AG09309 (cell line): ENCODE measurements at places on chromosomes 2 and 18.

DNA sequence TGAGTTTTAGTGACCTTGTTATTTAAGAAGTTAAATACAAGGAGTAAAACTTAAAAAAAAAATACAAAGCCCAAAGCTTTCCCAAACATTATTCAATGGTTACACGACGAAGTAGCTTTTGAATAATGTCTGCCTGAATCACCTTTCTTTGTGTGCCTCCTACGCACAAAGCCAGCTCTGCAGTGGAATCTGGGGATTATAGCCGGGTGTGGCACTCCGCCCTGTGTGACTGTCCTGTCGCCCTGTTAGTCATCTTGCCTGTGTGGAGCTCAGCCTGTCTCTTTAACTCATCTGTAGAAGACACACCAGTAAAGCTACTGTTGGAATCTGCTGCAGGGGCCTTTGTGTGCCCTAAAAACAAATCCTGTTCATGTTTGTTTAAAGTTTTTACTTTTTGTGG, 79.4 kb upstream of the TCF7L1 start:
- DNase-seq: no peak

GRCh38 chr2:232365621-232366321, 12.8 kb upstream of the ALPP start:
- no peak for DNase-seq

DNA sequence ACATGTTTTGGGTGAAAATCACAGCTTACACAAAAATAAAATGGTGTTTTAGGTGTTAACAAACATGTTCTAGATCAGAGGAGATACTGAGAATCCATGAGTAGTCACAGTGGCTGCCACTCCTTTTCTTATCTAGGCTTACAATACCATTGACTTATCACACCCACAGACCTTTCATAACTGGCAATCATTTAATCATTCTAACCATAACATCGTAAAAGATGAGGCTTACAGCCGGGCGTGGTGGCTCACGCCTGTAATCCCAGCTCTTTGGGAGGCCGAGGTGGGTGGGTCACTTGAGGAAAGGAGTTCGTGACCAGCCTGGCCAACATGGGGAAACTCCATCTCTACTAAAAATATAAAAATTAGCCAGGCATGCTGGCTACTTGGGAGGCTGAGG, 18.8 kb upstream of the SERPINB5 start:
- no peak for DNase-seq

DNA sequence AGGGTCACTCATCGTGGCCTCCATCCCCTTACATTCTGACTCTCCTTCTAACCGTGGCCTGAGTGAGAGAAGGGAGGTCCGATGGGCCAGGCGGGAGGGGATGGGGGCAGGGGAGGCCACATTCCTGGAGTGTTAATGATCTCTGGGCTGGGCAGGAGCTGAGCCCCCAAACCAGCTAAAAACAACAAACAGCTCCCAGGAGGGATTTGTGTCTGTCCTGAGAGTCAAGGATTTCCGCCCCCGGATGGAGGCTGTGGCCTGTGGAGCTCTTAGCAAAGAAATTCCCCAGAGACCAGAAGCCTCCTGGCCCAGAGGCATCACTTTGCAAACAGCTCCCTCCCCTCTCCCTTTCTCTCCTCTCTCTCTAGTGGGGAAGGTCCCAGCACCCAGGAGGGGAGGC, 23.5 kb downstream of the EMX1 start:
- peak; percentile 20 for DNase-seq

DNA sequence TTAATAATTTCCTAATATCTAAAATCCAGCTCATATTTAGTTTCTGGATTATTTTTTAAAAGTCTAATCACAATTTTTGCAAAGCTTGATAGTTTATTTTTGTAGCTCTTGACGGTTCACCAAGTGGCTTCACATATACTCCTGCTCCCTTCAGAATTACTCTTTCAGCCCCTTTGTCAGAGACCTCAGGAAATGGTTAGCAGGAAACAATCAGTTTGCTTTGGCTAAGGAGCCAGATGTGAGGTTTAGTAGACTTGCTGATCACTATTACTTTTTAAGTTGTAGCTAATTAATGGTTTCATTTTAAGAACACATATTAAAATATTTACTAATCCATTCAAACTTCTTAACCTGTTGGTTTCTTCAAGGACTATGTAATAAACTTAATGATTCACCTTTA, 2.3 kb downstream of the RBBP8 start:
- DNase-seq: no peak

DNA sequence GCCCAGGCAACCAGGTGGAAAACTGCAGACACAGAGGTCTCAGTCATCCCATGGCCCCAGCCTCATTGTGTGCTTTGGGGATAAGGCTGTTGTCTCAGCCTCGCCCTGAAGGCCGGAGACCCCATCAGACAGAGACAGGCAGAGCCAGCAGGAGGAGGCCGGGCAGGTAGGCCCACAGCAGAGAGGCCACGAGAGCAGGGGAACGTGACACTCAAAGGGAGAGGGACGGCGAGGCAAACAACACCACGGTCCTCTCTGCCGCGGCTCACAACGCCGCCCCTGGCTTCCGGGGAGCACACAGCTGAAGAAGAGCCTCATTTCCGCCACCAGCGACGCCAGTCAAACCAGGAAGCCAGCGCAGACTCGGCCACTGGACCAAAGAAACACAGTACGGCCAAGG, 103.3 kb downstream of the ZNF516 start:
- DNase-seq: no peak

DNA sequence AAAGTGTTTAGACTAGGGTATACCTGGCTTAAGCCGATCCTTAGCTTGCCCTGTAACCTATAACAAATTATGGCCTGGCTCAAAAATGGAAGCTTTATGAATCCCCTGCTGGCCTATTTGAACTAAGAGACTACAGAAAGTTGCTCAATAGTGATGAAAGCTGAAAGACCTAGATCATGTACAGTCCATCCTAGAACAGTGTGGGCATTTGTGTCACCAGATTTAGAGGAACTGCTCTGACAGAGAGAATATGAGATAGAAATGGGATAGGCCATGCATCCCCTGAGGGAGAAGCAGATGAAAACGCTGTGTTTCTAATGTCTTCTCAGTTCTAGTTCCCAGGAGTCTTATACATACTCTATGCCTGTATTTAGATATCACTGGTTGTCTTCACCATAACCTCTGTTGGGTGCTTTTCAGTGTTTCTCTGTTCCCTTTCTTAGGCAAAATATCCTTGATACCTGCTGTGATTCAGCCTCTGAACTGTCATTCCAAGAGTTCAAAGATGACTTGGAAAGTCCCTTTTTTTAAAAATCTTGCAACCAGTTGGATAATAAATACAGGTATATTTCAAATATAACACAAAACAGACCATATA, 246.9 kb upstream of the SLC39A10 start:
- DNase-seq: no peak

- DNase-seq: peak; percentile 66
Observed at GRCh38 chr2:159615367-159616285, 722 bp downstream of the BAZ2B start.

DNA sequence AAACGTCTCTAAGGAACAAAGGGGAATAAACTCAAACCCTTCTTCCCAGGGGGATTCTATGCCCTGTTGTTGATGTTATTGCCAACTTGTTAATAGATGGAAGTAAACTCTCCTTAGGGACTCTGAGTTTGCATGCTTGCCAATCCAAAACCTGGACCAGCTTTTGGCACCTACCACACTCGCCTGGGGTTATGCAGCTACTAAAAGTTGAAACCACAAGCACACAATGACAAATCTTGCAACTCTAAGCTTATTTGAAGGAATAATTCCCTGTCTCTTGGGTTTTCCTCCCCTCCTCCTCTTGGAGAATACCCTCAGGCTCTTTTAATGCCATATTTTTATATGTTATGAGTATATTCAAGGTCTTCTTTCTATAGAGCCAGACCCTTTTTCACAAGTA, 484.1 kb downstream of the FBXO15 start:
- DNase-seq: no peak

DNA sequence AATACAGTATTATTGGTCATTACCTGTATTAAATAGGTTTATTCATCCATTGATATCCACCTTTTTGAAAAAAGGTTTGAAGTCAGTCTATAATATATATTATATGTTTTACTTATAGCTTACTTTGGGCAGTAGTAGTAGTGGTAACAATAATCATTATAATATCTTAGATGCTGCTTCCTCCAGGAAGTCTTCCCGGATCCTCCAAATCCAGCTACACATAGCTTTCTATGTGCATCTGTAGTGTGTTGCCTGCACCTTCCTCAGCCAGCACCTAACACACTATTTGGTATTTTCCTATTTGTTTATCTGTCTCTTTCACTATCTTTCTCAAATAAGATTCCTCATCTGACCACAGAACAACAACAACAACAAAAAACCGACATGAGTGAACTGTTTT, 81.0 kb downstream of the PRKCE start:
- no peak for DNase-seq

- DNase-seq: no peak
Observed at GRCh38 chr2:61419570-61419969, 51.3 kb downstream of the USP34 start.

GRCh38 chr2:121969166-121969565, 213.7 kb downstream of the TSN start:
- no peak for DNase-seq

DNA sequence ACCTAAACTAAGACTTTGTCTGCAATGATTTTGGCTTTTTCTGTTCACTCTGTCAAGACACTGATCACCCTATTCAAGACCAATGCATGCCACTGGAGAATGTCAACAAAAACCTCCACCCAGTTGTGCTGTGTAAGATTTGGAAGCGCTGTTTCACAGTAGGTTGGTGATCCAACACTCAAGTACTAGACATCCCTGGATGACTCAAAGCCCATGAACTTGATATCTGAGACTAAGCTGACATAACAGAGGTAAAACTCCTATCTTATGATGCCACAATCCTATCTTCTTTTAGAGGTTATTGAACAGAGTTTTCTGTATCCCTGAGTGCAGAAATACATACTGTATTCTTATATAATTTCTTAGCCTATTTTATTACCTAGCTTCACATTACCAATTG, 251.3 kb upstream of the ETAA1 start:
- no peak for DNase-seq

GRCh38 chr18:47262301-47263149, 11.1 kb upstream of the SKOR2 start:
- DNase-seq: no peak

DNA sequence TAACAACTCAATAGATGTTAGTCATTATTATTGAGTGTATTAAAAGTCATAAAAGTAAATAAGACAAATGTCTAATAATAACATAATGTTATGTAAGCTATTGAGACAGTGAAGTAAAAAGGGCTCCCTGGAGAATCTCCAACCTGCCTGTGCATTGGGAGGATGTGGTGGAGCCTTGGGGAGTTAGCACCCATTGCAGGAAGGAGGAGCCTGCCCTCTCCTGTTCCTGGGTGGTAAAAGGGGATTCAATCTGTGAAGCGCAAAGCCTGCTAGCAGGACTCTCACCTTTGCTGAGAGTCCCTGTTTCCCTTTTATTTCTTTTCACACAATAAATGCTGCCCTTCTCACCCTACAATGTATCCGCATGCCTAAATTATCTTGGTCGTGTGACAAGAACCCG, 206.1 kb downstream of the RAB3GAP1 start:
- DNase-seq: no peak

- no peak for DNase-seq
Observed at GRCh38 chr18:370751-371608, 103.1 kb upstream of the THOC1 start.

DNA sequence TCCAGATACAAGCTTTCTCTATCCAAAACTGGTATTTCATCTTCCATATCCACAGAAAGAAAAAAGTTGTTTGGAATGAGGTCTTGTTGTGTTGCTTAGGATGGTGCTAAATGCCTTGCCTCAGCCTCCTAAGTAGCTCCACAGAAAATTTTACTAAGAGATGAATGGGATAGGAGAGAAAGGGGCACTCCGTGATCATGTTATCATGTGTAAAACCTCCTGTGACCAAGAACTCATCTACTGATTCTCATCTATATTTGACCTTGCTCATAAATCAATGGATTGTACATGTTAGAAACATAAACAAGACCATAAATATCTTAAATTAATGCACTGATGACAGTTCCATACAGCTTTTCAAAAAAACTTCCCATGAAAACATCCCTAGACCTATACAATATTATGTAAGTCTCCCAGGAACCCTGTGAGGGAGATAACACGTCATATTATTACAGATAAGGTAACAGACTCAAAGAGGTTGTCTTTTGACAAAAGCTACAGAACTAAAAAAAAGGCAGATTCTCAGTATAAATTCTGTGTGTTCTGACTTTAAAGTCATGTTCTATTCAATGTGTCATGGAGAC, 29.3 kb upstream of the KYNU start:
- DNase-seq: no peak
